ENCODE measurements at places on chromosomes 7 and 10. TPM values are rescaled to one million over a fixed set of nuclear protein-coding genes. Genes with fewer than 3 reads are reported as not detected.

- DNase-seq = no peak
These were observed 113.2 kb upstream of the VWC2 start for GRCh38 chr7:49660170-49660783.

DNA sequence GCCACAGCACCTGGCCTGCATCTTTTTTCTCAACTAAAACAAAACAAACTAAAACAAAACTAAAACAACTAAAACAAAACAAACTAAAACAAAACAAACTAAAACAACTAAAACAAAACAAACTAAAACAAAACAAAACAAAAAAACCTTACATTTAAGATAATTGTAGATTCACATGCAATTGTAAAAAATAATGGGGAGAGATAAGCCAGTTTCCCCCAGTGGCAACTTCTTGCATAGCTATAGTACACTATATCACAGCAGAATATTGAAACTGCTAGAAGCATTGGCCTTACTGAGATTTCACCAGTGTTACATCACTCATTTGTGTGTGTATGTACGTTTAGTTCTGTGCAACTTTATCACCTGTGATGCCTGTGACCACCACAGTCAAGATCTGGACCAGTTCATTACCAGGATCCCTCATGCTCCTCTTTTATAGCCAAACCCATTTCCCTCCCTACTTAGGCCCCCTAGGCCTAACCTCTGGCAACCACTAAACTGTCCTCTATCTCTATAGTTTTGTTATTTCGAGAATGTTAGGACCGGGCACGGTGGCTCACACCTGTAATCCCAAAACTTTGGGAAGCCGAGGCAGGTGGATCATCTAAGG lies 9.3 kb downstream of the FXYD4 start:
- no peak for DNase-seq

The FAM131B gene
- total RNA-seq = 0.25 TPM

The C7orf33 gene
- total RNA-seq = not detected

Data from MCF 10A (cell line).